ENCODE measurements at places on chromosomes 2 and 18.
A peak's percentile ranks its signal among the peaks of the same experiment; 100 is the strongest.

- DNase-seq: no peak
Measured at GRCh38 chr2:86323273-86324021, 14.0 kb downstream of the REEP1 start.

DNA sequence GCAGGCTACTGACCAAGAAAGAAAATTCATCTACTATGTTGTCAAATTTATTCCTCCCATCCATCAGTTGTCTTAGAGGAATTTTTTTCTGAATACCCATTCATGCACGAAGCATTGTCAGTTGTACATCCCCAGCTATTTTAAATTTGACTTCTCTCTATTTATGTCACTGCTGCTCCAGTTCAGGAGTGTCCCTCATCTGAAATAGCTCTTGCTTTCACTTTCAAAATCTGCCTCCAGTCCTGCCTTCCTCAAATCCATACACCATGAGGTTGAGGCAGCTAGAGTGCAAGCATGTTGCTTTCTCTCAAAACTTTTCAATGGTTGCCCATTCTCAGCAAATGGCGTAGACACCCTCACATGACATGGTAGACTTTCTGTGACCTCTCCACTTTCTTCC lies 335.4 kb upstream of the CDH2 start:
- no peak for DNase-seq

DNA sequence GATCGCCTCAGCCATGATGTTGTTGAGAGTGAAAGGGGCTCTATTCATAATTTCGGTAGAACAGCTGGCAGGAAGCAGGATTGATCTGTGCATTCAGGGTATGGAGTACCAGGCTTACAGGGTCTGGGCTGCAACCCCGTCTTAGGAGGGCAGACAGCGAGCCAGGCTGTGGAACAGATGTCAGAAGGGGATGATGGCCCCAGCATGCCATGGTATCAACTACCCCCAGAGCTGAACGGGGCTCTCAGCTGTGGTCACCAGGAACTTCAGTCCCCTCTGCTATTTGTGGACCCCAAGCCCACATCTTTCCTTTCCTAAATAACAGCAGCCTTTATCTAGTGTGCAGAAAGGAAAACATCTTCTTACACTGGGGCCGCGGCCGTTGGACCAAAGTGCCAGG lies 422.2 kb upstream of the SALL3 start:
- DNase-seq: no peak

- no peak for DNase-seq
Measured at GRCh38 chr2:106038601-106039375, 155.3 kb downstream of the UXS1 start.

DNA sequence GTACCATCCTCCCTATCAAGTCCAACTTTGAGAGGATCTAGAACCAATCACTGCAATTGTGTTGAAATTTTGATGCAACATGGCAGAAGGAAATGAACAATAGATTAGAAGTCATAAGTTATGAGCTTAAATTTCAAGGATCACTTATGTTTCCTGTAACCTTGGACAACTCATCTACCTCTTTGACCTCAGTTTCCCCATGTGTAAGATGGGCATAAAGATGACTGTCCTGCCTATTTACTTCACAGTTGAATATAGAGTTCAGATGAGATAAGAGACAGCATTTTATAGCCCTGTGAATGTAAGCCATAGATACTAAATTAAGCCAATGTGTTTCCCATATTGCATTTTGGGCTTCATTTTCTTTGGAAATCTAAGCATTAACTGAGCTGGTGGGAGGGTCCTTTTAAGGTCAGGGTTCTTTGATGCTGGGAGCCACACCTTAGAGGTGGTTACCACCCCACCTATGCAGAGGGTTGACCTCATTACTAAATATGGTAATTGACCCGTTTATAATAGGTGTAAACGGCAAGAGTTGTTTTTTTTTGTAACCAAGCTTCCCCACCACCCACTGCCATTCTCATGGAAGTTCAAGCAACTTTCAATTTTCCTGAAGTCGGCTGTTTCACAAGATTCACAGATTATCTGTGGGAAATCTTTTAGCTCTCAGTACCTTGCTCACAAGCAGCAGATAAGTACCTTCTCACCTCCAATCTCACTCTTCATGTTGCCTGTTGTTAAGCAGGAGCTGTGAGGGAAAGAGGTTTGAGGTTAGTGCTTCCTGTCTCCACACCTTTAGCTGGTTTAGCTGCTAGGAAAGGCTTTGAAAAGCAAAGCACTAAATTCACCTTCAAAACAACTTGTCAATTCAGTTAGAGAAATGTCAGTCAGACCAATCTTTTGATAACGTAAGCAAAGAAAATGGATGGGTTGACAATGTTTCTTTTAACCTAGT lies 13.3 kb downstream of the CD28 start:
- DNase-seq: peak; percentile 78

- no peak for DNase-seq
Measured at GRCh38 chr2:73053316-73054114, 18.0 kb downstream of the SFXN5 start.

- no peak for DNase-seq
Measured at GRCh38 chr2:128686497-128686859, 367.8 kb upstream of the HS6ST1 start.

DNA sequence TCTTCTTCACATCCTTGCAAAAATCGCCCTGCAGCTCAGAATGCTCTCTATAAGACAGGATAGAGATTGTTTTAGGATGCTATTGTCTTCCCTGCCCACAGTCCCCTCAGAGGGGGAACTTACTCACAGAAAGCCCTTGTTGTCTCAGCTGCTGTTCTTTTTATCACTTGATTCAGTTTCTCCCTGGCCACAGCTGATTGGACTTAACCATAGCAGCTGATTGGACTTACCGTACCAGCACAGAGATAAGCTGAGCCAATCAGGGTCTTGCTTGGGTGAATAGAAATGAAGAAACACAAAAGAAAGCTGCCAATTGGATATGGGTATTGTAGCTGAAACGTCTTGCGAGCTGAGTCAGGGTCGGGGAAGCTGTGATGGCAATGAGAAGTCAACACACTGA lies 194.2 kb upstream of the MEX3C start:
- no peak for DNase-seq

DNA sequence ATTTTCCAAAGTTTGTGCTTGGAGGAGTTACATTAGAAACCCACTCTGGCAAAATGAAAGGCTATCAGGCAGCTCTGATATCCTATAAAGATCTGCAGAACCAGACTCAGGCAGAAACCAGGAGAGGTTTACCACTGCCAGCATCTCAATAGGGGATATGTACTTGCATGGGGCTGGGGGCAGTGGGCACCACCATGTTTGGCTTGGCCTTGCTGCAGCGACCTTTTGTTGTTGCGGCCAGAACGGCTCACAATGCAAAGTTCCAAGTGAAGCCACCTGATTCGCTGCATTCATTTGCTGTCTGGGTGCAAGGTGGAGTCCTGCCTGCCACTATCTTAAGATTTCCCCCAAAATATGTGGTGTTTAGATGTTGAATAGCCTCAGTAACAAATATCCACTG lies 81.3 kb downstream of the COPS8 start:
- no peak for DNase-seq

DNA sequence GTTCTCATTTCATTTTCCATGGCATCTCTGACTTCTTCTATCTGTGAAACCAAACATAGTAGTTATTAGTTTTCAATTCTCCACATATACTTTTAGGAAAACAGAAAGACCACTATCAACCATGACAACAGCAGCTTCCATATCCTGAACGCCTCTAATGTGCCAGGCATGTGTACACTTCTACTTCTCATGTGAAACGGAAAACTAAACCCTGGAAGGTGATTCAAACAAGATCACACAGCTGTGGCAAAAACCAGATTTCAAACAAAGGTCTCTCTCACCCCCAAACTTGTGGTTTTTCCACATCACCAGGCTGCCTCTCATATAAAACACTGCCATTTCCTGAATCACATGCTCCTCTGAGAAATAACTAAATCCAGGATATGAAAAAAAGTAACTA lies 41.8 kb downstream of the PTCD3 start:
- no peak for DNase-seq

DNA sequence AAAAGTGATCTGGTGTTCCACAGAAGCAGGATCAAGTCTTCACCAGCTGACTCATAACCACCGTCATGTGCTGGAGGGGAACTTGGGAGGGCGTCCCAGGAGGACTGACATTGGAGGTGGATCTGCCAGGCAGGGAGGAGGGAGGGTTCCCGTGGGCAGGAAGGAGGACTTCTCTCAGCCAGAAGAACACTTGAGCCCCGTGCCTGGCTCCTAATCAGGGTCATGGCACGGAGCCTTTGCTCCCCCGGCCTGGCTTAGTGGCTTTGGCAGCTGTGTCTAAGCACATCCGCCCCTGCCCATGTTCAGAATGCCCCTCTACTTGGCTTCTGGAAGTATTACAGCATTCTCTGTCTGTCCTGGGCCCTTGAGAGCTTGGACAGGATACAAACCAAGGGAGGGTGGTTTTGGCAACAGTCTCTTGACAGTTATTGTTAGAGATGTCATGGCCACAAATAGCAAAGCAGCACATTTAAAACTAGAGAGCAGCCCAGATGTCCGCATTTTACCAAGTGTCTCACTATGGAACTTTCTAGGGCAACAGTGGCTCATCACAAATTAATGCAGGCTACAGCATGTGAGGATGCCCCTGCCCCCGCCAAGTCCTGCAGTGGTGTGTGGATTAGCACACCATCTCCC lies 11.5 kb downstream of the PPP1R7 start:
- DNase-seq: no peak

DNA sequence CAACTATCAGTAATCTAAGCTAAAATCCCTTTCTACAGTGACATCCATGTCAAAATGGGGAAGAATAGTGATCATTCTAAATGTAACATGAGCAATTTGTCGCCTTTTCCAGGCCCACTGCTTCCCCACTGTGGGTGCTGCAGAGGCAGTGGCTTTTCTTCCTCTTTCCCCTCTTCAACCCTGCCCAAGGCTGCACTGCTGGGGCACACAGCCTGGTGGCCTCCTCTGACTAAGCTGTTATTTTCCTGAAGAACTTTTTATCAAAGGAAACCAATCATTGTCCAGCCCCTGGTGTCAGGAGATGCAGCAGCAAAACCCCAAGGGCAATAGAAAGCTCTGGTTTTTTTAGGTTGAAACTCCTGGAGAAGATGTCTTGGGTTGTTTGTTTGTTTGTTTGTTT lies 117.6 kb upstream of the KLF7 start:
- DNase-seq: peak; percentile 30

DNA sequence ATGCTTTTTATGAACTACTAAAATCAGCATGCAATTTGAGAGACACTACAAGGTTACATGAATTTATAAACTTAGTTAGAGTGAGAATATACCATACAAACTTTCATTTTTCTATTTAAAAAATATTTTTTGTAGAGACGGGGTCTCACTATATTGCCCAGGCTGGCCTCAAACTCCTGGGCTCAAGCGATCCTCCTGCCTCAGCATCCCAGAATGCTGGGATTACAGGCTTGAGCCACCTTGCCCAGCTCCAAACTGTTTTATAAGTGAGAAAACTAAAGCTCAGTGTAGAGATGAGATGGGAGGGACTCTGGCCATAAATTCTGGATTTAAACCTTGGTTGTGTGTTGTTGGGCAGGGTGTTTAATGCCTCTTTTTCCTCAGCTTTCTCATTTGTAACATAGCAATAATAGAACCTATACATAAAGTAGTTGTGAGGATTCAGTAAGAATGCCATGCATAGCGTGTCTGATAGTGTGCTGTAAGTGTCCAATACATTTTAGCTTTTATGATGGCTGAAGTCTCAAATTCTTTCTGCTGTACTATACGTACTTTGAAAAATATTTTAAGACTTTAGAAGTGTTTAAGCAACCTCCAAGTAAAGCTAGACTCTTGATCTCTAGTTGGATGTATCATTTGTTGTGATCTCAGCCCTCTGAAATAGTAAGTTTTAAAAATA lies 9.7 kb downstream of the CAB39 start:
- DNase-seq: no peak

DNA sequence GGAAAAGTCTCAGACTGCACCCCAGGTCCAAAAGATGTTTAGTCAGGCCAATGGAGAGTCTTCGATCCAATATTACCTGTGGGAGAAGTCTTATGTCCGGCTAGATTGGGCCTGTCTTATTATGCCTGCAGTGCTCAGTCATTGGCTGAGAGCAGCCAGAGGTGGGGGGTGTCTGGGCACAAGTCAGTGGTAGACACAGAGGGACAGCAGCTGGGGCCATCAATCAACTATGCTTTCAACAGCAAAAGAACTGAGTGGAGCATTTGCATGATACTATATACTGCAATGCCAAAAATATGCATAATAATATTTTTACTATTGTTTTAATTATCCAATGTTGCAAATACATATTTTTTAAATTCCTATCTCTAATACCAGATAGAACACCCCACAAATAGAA lies 298.6 kb upstream of the CDH20 start:
- DNase-seq: no peak
